Activated CD4-positive, alpha-beta T cell treated with anti-CD3 and anti-CD28 coated beads for 24 hours (primary cell): ENCODE measurements at places on chromosomes 5 and 9.

GRCh38 chr5:68375540-68375939, 160.0 kb downstream of the PIK3R1 start:
- no peak for DNase-seq

- no peak for DNase-seq
Measured at GRCh38 chr5:936149-937144, 43.8 kb downstream of the TRIP13 start.

GRCh38 chr9:122302237-122303093, 37.8 kb downstream of the MRRF start:
- no peak for DNase-seq

GRCh38 chr5:150595466-150596031, 44.9 kb upstream of the SYNPO start:
- DNase-seq = no peak

- no peak for DNase-seq
Measured at GRCh38 chr5:142063376-142063775, 45.2 kb upstream of the NDFIP1 start.

- DNase-seq = no peak
Measured at GRCh38 chr5:17276445-17276844, 59.0 kb downstream of the BASP1 start.

DNA sequence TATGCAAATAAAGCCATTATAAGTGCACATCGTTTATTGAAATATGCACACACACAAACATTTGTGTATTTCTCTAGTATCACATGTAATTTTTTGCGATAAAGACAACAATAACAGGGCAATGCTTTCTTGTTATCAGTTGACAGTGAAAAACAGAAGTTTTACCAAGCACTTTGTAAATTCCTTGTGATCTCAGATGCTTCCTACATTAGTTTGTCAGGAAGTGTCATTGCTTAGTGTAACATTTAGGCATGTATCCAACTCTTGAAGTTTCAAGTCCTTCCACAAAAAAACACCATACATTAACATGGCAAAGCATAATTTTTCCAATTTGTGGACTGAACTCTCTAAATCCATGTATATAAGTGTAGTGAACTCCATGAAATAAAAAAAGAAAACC, 46.4 kb downstream of the MOCS2 start:
- DNase-seq = no peak

DNA sequence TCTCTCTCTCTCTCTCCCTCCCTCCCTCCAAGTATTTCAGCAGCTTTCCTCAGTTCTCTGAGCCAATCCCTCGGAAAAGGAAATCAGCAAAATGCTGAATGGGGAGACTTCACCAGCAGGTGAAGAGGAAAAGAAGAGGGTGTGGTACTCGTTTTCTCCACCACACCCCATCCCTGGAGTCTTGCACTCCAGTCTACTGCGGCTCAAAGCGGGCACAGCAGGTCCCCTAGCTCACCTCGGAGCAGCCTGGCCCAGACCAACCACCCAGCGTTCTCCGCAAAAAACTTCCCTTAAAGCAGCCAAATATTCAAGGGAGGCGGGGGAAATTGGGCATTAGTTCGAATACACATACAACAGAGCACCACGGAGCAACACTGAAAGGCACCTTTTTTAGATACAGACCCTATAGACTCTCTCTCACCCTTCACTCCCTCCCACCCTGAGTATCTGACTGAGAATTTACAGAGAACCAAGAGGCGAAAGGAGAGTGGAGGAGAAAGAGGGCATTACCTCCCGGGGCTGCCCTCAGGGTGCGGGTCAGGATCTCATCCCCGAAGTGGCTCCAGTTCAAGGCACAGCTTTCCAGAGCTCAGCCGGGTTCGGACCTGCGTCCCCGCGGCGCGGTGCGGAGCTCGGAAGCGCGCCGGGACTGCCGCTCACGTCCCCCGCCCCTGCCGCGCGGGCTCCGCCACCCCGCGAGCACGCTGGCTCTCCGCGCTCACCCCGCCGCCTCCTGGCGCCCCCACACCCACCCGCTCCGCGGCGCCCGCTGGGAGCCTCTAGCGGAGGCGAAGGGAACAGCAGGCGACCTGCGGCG, 1638.5 kb upstream of the C9orf72 start:
- DNase-seq = no peak

- no peak for DNase-seq
Measured at GRCh38 chr5:156893517-156893916, 43.4 kb downstream of the PPP1R2B start.

DNA sequence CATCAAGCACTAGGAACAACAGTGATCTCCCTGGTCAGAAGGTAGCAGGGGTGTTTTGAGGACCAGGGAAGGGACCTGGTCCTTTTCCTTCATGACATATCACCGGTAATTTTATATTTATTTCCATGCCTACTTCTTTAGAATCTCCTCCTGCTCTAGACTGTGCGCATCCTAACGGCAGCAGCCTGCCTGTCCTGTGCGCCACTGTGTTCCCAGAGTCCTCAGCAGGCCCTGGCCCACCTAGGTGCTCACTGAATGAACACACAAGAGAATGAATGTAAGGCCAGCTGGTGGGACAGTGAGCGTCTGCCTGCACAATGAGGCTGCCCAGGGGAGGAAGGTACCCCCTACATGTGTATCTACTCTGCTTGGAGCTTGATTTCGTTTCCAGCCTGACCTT, 51.5 kb downstream of the C5orf15 start:
- no peak for DNase-seq

GRCh38 chr5:141488591-141489561, at the start of gene PCDHGC5:
PCDHGC5 (plus strand) TSS chr5:141489081; CDS start chr5:141489241, 160 bp downstream.
- DNase-seq = no peak

GRCh38 chr5:163724305-163724704, 218.9 kb downstream of the MAT2B start:
- DNase-seq = no peak

DNA sequence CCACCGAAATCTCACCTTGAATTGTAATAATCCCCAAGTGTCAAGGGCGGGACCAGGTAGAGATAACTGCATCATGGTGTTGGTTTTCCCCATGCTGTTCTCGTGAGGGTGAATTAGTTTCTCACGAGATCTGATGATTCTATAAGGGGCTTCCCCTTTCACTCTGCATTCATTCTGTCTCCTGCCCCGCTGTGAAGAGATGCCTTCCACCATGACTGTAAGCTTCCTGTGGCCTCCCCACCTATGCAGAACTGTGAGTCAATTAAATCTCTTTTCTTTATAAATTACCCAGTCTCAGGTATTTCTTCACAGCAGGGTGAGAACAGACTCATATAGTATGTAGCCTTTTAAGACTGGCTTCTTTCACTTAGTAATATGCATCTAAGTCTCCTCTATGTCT, 128.1 kb upstream of the NR5A1 start:
- DNase-seq = no peak

GRCh38 chr9:75788006-75788634, 102.4 kb upstream of the PCSK5 start:
- no peak for DNase-seq

GRCh38 chr9:87435189-87435880, 62.3 kb upstream of the DAPK1 start:
- no peak for DNase-seq

GRCh38 chr9:94664801-94665200, 25.5 kb upstream of the FBP1 start:
- DNase-seq = no peak

GRCh38 chr5:42842921-42843641, 31.4 kb upstream of the SELENOP start:
- DNase-seq = no peak

GRCh38 chr9:374736-375135, 160.1 kb downstream of the DOCK8 start:
- DNase-seq = no peak

DNA sequence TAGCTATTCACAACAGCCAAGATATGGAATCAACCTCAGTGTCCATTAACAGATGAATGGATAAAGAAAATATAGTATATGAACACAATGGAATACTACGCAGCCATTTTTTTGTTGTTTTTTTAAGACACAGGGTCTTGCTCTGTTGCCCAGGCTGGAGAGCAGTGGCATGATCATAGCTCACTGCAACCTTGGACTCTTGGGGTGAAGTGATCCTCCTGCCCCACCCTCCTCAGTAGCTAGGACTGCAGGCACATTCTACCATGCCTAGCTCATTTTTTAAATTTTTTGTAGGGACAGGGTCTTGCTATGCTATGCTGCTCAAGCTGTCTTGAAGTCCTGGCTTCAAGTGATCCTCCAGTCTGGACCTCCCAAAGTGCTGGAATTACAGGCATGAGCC, 38.5 kb downstream of the CERT1 start:
- no peak for DNase-seq

DNA sequence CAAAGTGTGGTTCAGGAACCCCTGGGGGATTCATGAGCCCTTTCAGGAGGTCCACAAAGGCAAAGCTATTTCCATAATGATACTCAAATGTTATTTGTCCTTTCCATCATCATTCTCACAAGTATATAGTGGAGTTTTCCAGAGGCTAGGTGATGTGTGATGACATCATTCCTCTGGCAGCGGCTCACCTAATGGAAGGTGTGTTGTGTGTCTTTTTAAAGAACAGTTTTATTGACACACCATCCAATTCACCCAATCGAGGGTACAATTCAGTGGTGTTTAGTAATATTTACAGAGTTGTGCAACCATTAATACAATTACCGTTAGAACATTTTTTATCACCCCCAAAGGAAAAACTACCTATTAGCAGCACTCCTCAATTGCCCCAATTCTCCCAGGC, 9.7 kb downstream of the NANS start:
- DNase-seq = no peak

- no peak for DNase-seq
Measured at GRCh38 chr5:95810305-95811125, 12.0 kb downstream of the GLRX start.

DNA sequence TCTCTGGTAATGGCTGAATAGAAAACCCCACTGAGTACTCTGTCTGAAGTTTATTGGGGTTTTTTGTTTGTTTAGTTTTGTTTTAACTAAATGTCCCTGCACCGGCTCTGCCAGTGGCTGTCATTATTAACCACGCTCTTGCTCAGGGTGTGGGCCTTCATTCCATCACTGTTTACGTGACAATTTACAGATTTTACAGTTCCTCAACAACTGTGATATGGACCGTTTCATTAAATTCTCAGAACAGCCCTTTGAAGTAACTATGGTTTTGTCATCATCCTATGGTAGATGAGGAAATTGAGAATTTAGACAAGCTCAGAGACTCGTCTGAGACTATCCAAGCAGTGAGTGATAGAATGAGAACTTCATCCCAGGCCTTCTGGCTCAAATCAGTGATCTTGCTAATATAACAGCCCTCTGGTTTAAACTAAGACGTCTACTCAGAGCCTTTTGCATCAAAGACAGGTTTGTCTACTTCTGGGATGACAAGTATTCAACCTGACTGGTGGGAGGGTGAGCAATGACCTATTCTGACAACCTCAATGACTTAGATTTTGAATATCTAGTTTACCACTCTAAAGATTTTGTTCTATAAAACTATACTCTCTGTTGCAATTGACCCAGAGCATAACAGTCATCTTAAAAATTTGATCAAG, 77.3 kb upstream of the MAP3K1 start:
- no peak for DNase-seq

GRCh38 chr9:118457171-118458000, 753.2 kb downstream of the TLR4 start:
- no peak for DNase-seq

GRCh38 chr9:98024702-98025101, 31.8 kb upstream of the NANS start:
- DNase-seq = no peak

- DNase-seq = no peak
Measured at GRCh38 chr5:111463311-111463710, 49.0 kb downstream of the STARD4 start.

- no peak for DNase-seq
Measured at GRCh38 chr5:139228201-139228803, 30.1 kb upstream of the SIL1 start.

DNA sequence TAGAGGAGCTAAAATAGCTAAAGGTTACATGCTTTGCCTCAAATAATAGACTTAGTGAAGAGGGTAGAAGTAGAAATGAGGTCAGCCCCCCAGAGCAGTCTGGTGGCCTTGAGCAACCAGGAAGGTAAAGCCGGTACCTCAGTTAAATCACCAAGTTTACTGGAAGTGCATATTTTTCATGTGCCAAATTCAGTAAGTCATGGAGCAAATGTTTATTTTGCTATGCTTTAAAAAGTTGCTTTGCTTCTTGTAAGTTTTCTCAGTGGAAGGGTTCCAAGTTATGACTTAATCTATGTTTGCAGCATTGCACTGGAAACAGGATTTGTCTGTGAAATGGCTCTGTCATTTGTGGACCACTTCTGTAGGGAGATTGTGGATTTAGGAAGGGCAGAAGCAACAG, 256.7 kb downstream of the ARRDC3 start:
- no peak for DNase-seq

DNA sequence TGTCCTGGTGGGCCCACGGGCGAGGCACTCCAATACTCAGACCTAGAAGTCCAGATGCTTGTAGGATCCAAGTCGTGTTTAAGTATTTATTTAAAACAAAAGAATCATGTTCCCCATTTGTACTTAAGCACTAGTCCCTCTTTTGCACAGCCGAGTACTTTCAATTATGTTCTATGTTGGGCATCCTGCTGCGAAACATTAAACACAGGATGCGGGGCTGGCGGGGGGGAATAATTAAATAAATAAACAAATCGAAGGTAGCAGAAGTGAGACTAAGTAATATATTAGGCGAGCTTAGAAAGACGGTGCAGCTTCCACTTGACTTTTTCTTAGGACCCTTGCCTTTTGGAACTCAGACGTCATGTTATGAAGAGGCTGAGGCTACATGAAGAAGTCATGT, 1129.2 kb upstream of the ACO1 start:
- no peak for DNase-seq

GRCh38 chr5:64487283-64487682, 18.5 kb upstream of the RGS7BP start:
- no peak for DNase-seq

DNA sequence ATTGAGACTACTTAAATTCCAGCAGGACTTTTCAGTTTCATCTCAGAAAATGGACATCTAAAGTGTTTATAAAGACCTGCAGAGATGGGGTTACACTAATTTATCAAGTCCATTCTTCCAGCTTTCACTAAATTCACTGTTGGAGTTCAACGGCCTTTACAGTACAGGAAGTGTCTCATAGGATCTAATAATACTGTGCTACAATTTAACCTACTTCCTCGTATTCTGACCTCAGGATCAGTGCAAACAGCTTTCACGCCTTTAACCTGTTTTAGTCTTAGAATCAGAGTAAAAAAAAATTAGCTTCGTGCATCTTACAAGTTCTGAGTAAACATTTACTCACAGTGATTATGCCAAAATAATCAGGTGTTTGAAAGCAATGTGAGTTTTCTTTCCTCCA, 632.6 kb upstream of the DMAC1 start:
- no peak for DNase-seq

- no peak for DNase-seq
Measured at GRCh38 chr5:1199649-1200494, 1.5 kb upstream of the SLC6A19 start.

DNA sequence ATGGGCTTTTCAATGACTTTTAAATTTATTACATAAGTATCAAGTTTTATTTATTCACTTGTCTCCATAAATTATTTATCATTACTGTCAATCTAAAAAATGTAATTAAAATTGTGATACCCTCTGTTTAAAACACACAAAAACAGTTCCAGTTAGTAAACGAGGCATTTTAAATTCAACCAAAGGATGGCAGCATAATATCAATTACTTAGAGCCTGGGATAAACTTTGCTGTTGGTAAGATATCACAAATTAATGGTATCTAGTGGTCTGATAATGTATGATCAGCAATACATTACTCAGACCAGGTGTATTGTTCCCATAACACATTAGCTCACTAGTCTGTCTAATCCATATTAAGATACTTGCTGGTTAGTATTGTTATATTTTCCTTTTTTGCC, 9.6 kb upstream of the IFNE start:
- no peak for DNase-seq
